SJSA1 (cell line): ENCODE measurements at places on chromosomes 1 and 21.

DNA sequence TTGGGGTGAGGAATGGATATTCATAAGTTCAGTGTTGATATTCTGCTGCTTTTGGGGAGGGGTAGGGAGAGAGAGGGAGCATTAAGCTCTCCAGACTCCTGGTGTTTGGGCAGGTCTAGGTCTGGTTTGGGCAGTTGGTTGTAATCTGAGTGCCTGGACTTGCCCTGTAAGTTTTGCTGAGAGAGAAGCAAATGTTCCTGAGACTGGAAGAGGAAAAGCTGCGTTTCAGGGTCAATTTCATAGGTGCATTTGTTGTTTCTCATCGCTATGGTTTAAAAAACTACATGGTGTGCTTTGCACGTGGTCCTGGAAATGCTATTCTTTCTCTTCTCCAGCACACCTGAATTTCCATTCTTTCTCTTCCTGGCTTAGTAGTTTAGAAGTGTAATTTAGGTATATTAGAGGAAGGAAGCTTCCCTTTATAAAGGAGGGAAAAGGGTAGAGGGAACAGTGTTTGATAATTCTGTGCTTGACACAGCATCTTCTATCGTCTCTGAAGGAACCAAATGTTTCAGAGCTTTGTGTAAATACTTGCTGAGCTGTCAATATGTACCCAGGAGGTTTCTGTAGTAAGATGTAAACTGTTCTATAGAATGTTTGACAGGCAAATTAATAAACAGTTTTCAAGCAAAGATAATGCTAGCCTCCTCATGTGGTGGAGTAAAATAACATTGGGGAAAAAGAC lies 6.3 kb downstream of the ARID1A start:
- DNase-seq = no peak

GRCh38 chr1:198263186-198263585 lies 106.4 kb downstream of the NEK7 start:
- DNase-seq = no peak

DNA sequence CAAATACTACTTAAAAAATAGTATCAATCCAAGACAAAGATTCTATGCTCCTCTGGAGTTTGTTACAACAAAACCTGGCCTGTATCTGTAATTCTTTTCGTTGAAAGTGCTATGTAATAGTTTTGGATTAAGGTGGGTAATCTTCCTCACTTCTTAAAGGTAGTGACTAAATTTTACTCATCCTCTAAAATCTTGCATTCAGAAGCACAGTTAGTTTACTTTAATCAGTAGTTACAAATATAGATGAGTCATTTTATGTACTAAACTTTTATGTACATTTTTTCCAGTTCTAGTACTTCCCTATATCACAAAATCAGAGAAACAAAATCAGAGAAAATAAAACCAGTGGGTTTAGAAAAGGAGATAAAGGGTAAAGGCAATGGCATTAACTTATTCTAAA lies 51.3 kb downstream of the ZNHIT6 start:
- no peak for DNase-seq

DNA sequence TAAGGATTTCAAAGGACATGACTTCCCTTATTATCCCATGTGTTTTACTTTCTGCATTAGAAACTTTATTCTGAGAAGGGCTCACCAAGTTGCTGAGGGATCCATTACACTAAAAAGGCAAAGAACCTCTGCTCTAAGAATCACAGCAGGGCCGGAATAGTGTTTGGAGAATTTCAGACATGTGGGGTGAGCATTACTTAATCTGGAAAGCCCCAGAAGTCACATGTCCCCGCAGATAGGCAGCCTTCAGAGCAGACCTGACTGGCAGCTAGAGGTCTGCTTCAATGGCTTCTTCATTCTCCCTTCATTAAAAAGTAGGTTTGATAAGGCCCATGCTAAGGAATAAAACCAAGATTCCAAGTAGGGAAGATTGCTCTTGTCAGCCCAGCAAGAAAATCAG lies 52.6 kb upstream of the RBM15 start:
- DNase-seq = no peak

DNA sequence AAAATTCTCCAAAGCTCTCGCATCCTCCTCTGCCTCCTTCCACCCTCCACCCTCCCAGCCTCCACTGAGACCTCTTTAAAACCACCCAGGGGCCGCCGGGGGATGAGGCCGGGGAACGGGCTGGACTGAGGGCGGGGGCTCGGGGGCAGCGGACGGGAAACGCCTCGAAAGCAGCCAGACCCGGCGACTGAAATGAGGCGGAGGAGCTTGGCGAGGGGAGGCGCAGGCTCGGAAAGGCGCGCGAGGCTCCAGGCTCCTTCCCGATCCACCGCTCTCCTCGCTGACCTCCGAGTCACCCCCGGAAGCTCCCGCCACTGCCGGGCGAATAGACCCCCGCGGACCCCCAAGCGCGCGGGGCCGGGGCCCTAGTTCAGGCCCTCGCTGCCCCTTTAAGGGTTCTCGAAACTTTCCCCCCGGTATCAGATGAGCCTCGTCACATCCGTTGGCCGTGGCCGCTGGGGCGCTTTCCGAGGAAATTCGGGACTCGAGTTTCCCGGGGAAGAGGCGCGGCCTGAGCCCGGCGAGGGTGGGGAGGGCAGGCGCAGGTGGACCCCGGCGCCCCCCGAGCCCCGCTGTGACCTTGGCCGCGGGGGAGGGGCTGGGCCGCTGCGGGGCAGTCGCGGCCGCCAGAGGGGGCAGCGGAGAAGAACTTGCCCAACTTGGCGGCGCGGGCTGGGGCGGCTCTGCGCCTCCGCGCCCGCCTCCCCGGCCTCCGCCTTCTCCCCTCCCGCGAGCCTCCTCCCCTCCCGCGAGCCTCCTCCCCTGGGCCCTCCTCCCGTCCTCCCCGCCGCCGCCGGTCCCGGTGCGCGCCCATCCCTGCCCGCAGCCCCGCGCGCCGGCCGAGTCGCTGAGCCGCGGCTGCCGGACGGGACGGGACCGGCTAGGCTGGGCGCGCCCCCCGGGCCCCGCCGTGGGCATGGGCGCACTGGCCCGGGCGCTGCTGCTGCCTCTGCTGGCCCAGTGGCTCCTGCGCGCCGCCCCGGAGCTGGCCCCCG lies at the start of gene BACE2:
BACE2 (plus strand) TSS at position 813 of the 995 bp plus-strand sequence; CDS start at position 917, 104 bp downstream.
- peak; percentile 55 for DNase-seq

DNA sequence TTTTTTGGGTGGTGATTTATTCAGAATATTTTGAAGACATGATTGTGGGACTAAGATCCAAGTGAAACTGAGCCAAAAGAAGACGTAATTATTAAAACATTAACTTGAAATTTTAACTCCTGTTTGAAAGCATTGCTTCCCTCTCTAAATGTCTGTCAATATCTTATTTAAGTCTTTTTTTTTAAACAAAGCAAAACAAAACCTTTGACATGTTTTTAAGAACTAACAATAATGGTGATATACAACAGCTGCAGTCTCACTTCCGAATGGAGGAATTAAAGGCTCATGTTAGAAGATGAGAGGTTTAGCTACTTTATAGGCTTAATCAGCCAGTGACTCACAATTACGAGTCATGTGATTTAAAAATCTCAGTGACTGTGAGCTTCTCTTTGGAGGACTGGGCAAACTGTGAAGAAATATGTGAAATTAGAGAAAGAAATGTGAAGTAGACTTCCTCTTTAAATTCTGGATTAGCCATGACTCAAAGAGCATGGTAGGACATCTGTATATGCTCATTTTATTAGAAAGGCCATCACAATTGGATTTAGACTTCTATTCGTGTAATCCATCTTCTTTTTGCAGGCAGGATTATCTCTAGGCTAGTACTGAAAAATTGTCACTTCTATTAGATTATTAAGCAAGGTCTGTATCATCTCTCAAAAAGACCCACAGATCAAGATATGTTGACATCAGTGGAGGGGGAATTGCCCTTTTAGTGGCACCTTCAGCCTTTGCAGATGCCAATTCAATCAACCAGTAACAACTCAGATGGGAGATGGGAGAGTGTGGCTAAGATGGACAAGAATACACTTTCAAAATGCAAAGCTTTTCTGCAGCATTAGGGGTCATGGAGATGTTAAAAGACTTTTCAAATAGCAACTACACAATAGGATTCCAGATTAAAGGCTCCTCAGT lies 28.7 kb downstream of the KCNA3 start:
- no peak for DNase-seq

GRCh38 chr1:84619383-84620102 lies 45.3 kb upstream of the CTBS start:
- DNase-seq = peak; percentile 52

GRCh38 chr21:33685613-33686197 lies 43.4 kb downstream of the ITSN1 start:
- peak; percentile 49 for DNase-seq

GRCh38 chr1:11948822-11949458 lies 14.4 kb downstream of the PLOD1 start:
- no peak for DNase-seq

DNA sequence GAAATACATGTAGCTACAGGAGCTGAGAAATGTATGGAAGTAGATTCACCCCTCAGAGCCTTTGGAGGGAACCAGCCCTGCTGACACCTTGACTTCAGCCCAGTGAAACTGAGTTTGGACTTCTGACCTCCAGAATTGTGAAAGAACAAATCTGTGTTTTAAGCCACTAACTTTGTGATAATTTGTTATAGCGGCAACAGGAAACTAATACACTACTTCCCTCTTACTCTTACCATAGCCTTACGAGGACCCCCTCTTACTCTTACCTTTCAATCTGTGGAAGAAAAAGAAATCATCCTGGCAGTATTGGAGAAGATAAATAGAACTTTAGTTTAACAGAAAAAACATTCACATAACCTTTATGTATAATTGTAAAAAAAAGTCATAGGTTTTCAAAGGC lies 353.6 kb upstream of the USP24 start:
- DNase-seq = no peak

GRCh38 chr1:6033986-6034749 lies 11.5 kb upstream of the KCNAB2 start:
- no peak for DNase-seq

GRCh38 chr1:31954607-31955283 lies 16.6 kb upstream of the PTP4A2 start:
- peak; percentile 76 for DNase-seq

DNA sequence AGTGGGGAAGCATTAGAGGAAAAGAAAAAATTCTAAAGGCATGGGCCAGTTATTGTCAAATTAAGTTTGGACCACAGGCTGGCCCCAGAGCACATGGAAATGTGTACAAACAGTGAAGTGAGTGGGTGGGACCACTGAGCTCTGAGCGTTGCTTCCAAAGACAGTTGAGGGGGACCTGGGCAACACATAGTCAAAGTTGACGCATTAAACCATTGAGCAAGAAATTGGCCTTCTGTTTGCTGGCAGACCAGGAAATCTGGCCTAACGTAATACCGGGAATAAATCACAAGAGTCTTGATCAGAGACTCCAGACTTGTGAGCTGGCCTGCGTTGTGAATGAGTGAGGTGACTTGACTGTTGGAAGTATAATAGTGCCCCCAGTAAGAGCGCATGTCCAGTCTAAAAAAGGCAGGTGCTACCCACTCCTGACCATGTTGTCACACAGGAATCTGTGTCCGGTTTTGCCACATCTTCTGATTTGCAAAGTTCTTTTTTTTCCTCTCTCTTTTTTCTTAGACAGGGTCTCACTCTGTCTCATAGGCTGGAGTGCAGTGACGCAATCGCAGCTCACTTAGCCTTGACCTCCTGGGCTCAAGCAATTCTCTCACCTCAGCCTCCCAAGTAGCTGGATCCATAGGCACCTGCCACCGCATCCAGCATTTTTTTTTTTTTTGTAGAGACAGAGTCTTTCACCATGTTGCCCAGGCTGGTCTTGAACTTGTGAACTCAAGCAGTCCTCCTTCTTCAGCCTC lies 10.7 kb downstream of the EPHB2 start:
- DNase-seq = no peak

- DNase-seq = peak; percentile 4
Observed at GRCh38 chr1:20080441-20081352, 10.7 kb downstream of the PLA2G5 start.
